CD4-positive, alpha-beta T cell treated with Interleukin-15 for 4 hours (primary cell): ENCODE measurements at places on chromosomes 1 and 21.

DNA sequence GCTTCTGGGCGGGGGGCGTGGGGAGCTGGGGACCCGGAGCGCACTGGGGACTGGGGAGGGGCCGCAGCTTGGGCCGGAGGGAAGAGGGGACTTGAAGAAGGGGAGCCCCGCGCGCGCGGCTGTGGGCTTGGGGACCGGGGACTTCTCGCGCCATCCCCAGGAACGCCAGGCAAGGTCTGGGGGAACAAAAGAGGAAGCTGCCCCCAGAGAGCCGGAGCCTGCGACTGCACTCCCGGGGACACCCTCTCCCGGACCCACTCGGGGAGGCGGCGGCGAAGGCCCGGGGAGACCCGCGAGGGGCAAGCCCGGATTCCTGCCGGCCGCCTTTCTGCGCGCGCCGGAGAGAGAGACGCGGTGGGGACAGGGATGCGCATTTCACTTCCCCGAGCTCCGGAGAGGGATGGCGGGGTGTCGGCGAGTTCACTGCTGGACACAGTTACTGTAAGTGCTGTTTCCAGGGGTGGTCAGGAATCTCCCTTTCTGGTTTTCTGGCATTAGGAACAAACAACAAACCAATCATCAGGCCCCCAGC is 732 bp downstream of the ABCG1 start:
- no peak for DNase-seq

DNA sequence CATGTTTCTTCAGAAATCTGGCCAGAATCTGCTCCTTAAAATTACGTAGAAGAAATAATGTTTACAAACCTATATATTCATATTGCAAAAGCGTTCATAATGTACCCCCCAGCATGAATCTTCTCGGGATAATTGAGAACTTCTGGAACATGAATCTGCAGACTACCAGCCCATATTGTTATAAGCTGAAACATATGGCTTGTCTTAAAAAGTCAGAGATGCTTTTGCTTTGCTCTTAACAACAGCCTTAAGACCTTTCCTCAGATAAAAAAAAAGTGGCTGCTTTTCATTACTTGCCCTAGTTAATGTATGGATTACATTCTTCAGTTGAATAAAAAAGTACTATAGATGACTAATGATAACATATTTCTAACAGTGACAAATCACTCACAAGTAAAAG is 15.0 kb upstream of the ZZZ3 start:
- no peak for DNase-seq

- no peak for DNase-seq
Measured at GRCh38 chr1:201008666-201009360, 14.7 kb downstream of the KIF21B start.

GRCh38 chr1:184865831-184866230 is 108.5 kb downstream of the NIBAN1 start:
- no peak for DNase-seq

DNA sequence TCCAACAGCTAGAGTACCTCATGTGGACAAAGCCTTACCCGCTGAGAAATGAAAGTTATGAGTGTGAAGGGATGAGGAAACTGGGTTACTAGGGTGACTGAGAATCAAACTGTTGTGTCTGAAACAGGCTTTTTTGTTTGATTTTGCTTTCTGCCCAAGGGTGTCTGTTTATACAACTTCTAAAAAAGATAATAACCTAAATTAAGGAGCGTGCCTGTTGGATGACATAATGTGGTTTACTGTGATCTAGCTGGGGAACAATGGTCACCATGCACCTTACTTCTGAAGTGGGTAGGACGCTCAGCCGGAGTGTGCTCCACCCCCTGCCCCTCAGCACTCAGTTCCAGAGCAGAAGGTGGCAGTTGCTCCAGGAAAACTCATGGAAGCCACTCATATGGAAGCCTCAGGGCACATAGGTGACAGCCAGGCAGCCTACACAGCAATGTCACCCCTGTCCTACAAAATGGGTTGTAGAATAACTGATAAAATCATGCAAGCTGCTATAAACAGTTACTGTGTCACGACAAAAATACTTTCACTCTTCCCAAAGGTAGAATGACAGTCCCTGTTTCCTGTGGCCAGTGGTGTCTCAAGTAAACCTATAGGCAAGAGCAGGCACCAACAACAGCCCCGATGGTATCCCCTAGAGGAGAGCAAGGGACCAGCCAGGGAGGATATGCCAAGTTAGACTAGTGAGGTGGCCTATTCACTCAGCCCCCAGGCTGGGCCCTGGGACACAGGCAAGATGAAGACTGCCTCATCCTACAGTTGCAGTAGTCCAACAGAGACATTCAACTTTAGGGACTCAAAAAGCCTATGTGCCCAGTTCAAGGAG is 29.3 kb downstream of the SIPA1L2 start:
- DNase-seq, result no peak

GRCh38 chr1:235583511-235584001 is 66.0 kb downstream of the GNG4 start:
- DNase-seq, result no peak

DNA sequence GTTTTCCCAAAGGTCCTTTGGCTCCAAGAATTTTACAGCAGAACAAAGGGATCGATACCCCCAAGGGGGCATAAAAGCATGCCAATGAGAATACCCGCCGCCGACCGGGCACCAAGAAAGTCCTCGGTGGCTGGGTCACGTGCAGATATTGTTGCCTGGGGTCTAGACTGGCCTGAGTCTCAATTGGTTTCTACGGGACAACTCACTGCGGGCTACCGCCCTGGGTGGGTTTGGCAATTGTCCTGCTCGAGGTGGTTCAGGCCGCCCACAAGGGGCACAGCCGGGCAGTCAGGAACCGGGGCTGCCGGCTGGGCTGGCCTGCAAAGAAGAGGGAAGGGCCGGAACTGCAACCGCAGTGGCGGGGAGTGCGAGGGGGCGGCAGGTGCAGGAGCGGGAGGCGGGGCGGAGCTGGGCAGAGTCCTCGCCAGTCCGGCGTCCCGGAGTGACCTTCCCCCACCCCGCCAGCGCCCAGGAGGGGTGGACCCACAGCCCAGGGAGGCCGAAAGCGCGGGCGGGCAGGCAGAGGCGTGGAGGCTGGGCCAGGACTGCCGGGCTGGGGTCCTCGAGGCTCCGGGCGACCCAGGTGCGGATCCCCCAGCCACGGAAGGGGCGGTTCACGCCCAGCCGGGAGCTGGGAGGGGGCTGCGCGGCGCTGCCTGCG is 926 bp upstream of the ATP1B1 start:
- DNase-seq, result no peak

DNA sequence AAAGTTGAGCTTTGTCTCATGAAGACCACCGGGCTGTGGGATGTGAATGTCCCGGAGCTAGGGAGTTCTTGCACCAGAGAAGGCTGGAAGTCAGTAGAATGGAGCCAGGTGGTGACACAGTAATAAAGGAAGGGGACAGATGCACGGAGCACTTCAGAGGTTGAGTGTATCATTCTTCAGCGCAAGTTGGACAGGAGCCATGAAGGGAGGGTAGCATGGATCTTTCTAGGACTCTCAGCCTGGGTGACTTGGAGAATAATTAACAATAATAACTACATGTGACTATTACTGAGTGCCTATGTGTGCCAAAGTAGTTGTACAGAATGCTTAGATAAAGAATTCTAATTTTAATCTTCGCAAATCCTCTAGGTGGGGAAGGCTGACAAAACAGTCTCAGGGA is 258.7 kb upstream of the AJAP1 start:
- no peak for DNase-seq

DNA sequence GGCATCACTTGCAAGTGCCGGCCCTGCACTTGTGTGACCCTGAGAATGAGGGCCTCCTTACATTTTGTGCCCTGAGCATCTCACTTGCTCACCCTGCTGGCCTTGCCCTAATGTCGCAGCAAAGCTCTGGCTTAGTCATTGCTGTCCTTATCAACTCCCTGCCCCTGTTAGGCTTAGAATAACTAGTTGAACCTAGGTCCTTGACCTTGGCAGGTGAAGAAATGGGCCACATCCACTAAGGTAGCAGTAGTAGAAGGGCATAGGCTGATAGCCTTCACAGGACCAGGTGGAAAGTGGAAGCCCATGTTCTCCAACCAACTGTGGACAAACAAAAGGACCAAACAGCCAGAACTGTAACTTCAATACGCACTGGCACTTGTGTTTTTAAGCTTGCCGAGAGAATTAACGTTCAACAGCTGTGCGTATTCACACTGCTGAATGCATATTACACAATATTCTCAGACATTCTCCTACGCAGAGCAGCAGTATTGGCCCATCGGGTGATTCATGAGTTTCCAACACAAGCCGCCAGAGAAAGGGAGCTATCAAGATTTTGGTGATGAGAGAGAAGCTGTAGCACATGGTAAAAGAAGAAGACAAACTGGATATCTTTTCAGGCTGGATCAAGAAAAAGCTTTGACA is 27.7 kb upstream of the PTGFRN start:
- peak; percentile 7 for DNase-seq

- no peak for DNase-seq
Measured at GRCh38 chr1:180186831-180187230, 32.2 kb downstream of the QSOX1 start.

DNA sequence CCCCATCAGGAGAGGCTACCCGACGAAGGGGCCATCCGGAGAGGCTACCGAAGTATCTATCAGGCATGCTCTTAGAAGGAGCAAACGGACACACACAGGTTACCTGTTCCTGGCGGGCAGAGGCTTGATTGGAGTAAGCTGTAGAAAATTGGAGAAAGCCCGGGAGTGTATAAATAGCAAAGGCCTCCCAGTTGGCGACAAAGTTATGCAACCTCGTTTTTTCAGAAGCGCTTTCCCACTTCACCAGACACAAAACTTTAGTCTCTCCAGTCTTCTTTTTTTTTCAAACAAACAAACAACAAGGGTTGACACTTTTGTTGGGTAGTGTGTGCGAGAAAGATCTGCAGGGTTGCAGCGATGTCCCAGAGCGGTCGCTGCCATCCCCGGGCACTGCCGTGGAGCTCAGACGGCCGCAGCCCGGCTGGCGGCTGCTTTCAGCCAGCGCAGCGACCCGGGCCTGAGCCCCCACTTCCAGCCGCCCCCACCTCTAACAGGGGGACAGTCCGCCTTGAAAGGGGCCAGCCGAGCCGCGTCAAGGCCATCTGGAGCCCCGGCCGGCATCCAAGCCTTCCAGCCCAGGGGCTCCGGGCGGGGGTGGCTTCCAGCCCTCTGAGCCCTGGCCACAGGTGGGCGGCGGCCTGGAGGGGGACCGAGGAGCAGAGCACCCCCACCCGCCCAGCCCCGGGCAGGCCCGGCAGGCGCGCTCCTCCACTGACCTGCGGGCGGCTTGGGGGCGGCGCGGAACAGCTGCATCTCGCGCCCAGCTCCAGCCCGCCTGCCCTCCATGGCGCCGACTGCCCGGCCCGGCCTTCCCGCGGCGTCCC is 616 bp downstream of the MCOLN3 start:
- DNase-seq, result no peak

DNA sequence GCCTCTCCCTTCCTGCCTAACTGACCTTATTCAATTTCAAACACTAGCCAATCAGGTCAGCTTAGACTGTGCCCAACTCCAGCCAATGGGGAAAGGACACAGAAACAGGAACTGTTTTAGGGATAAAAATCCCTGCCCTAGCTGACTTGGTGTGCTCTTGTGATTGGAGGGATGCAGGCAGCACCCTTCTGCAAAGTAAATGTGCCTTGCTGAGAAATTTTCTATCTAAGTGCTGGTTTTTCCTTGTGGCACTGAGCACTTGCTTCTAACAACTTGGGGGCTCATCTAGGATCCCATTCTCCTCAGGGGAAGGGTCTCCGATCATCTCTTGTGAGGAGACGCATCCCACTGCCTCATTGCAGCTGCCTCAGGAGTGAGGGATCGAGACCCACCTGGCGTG is 10.7 kb upstream of the CD2 start:
- DNase-seq, result no peak

GRCh38 chr1:219236933-219237610 is 63.4 kb downstream of the LYPLAL1 start:
- DNase-seq, result no peak

- no peak for DNase-seq
Measured at GRCh38 chr1:238346340-238346739, 455.6 kb upstream of the ZP4 start.
